ENCODE measurements at places on chromosomes 13 and 19. TPM values are rescaled to one million over a fixed set of nuclear protein-coding genes. Genes with fewer than 3 reads are reported as not detected.
A peak's percentile ranks its signal among the peaks of the same experiment; 100 is the strongest.

- no peak for DNase-seq
Observed at GRCh38 chr13:38685431-38685830, 1.4 kb upstream of the FREM2 start.

GRCh38 chr19:39200066-39200802 lies 3.5 kb downstream of the NCCRP1 start:
- no peak for DNase-seq

DNA sequence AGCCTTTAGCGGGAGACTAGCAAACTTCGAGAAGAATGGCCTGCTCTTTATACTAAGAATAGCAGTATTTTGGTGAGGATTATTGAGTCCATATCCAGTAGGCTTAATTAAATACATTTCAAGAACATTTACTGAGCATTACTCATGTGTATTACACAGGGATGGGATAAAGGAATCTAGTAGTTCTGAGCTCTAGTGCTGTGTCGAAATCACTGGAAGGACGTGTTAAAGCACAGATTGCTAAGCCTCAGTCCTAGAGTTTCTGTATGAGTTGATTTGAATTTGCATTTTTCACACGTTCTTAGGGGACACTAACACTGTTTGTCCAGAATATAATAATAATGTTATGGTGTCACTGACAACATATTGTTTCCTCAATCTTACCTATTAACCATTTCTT lies 9.0 kb downstream of the ZNF302 start:
- DNase-seq, result no peak

- no peak for DNase-seq
Observed at GRCh38 chr19:51065221-51065960, 499 bp upstream of the KLK13 start.

DNA sequence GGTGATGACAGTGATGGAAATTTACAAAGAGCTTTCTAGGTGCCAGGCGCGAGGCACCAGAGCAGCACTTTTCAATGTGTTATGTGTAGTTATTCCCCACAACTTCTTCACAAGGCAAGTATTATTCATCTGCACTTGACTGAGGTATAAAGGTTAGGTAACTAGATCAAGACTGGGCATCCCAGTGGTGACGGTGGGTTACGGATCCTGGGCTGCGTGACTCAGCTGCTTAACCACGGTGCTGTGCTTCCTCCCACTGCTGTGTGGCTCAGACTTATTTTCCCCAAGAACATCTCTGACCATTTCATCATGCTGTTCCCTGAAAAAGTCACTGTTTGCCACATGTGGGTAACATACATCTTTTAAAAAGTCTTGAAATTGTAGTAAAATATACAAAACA lies 19.3 kb downstream of the EDDM13 start:
- DNase-seq, result no peak

Gene SLC8A2
- not detected for total RNA-seq

Gene GRIK5
- total RNA-seq, result 9.2 TPM

DNA sequence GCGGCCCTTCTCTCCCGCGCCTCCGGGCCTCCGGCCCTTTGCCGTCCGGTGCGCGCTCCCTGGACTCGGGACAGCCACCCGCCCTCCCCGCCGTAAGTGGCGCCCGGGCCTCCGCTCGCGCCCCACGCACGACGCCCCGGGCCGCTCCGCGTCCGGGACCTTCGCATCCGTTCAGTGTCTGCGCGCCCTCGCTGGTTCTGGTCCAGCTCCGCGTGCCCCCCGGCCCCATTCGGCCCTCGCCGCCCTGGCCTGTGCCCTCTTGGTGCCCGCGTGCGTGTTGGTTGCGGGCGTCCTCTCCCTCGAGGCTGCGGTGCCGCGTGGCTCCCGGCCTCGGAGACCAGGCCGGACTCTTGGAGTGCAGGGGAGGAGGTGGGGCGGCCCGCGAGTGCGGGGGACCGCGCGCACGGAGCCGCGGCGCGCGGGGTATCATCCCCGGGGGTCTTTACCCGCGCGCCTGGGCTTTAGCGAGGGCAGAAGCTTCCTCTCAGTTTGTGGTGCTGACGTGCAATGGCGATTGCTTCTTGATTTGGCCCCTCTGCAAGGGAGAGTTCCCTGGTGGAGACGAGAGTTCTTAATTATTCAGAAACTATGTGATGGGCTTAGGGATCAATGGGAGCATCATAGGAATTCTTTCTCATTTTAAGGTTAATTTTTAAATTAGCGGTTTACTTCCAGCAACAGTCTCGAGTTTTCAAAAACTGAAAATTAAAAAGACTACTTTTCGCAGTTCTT lies 757 bp downstream of the WASF3 start:
- peak; percentile 59 for DNase-seq

DNA sequence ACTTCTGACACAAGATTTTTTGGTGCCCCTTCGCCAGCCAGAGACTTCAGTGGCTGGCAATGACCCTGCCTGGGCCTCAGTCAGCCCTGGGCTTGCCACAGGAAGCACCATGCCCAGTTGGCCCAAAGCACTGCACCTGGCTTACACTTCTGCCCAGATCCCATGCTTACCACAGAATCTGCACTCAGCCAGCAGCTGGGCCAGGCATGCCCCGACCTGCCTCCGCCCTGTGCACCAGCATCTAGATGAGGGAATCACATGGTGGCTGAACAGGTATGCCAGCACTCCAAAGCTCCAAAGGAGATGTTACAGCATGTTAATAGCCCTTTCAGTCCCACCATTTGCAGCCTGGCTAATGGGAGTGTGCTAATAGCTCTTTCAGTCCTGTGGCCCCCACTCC lies 690.9 kb downstream of the SLITRK6 start:
- DNase-seq, result no peak

Gene SLC1A5
- 71.0 TPM for total RNA-seq

- DNase-seq, result no peak
Observed at GRCh38 chr19:47613165-47614020, 4.5 kb downstream of the BICRA start.

Gene EML2
- 43.3 TPM for total RNA-seq

GRCh38 chr13:53783471-53783870 lies 754.9 kb downstream of the OLFM4 start:
- DNase-seq, result no peak

GRCh38 chr13:100039740-100040139 lies 49.2 kb upstream of the PCCA start:
- DNase-seq, result no peak

Gene SIGLEC8
- 0.49 TPM for total RNA-seq

GRCh38 chr13:53004573-53004972 lies 24.0 kb upstream of the OLFM4 start:
- DNase-seq, result no peak

DNA sequence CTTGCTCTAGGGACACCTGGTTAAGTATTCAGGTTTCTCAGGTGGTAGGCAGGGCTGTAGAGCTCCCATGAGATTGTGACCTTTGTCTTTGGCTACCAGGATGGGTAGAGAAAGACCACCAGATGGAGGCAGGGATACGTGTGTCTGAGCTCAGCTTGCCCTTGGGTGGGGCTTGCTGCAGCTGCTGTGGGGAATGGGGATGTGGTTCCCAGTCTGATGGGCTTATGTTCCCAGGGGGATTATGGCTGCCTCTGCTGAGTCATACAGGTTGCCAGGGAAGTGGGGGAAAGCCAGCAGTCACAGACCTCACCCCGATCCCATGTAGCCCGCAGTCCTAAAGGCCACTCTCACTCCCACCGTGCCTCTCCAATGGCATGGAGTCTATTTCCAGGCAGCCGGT lies 659.9 kb upstream of the KLF12 start:
- DNase-seq, result no peak

DNA sequence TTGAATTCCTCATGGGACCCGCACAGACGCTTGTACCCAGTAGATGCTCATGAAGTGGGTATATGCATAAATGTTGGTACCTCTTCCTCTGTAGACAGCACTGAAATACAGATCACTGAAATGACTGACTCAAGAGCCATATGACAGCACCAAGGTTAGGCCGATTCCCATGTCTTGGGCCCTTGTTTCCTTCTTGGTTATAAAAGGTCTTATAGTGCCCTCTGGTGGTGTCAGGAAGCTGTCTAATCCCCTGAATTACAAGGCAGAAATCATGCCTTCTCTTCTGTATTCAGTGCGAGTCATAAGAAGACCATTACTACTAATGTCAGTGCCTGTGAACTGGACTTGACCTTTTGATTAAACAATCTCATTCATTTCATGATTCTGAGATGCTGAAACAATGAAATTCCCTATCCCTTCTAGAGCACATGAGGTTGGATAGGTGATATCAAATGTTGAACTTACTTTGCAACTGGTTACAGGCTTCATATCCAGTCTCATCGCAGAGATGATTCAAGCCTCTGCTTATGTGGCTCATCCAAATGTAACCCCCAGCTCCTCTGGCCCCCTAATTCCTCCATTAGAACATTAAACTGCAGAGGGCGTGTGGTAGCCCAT lies 59.7 kb downstream of the SPATA13 start:
- DNase-seq, result no peak

Gene STOML3
- total RNA-seq, result not detected

- DNase-seq, result no peak
Observed at GRCh38 chr19:10744253-10744798, 26.4 kb downstream of the DNM2 start.

Gene AMH
- 1.3 TPM for total RNA-seq

Gene CRLF1
- total RNA-seq, result 4.5 TPM

- no peak for DNase-seq
Observed at GRCh38 chr13:45849408-45849807, 2.1 kb downstream of the SIAH3 start.

DNA sequence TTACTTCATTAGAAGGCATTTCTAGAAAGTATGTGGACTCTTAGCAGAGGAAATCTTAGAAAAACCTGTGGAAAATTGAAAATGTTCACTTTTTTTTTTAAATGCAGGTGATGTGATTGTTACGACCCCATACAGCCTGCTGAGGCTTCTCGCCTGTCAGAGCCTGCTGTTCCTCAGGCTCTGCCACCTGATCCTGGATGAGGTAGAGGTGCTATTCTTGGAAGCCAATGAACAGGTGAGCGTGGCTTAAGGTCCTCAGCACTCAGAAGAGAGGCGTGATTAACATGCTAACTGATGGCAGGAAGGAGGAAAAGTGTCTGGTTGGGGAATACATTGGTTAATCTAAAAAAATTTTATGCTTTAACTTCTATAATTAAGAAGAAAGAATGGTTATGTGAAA lies 71.4 kb downstream of the SLC7A9 start:
- DNase-seq, result no peak

GRCh38 chr19:49061445-49061844 lies 3.2 kb downstream of the NTF4 start:
- DNase-seq, result no peak

GRCh38 chr13:35388441-35389355 lies 87.8 kb downstream of the MAB21L1 start:
- no peak for DNase-seq

GRCh38 chr13:39952249-39953233 lies 297.1 kb downstream of the COG6 start:
- no peak for DNase-seq

DNA sequence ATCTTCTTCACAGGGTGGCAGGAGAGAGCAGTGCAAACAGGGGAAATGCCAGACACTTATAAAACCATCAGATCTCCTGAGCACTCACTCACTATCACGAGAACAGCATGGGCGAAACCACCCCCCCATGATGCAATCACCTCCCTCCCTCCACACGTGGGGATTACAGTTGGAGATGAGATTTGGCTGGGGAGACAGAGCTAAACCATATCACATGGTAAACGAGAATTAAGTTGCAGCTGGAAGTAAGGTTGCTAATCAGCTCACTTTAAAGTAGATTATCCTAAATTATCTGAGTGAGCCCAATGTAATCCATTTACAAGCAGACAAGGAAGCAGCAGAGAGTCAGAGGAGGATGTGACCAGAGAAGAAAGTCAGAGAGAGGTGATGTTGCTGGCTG lies 102.2 kb upstream of the IPO5 start:
- no peak for DNase-seq

DNA sequence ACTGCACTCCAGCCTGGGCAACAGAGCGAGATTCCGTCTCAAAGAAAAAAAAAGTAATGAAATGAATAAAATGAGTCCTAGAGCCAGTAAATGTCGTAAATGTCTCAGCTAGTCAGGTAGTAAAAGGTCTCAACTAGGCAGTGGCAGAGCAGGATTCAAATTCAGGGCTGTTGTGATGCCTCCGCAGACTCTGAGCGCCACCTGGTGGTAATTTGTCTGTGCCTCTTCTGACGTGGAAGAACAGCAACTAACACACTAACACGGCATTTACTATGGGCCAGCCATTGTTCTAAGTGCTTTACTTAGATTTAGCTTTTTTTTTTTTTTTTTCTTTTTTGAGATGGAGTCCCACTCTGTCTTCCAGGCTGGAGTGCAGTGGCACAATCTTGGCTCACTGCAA lies 30.2 kb downstream of the CYP2F1 start:
- peak; percentile 89 for DNase-seq

DNA sequence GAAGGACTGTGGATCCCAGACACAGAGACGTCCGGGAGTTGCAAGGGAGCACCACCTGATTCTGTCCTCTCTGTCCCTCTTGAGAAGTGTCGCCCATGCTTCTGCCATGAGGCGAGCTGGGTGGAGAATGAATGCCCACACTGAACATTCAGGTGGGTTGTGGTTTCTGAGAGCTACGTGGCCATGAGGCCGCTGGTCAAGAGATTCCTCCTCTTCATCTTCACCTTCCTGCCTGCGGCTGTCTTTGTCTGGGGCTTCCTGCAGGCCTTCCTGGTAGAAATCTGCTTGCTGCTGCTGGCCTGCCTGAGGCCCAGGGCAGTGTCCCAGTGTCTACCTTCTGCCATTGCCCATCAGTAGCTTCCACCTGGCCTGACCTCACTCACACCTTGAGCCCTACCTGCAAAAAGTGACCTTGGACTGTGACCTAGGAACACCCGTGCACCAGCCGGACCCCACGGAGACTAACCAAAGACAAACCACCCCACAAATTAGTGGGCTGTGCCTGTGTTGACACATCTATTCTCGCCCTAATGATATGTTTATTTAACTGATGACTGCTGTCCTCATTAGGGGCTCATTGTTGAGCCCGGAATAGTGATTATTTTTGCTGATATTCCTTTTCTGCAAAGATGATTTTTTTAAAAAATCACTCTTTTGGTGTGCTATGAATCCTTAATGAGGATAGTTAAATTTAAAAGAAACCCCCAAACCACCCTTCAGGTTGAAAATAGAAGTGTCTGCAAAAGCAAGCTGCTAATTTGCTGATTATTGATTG lies 38.7 kb upstream of the ZNF536 start:
- no peak for DNase-seq

DNA sequence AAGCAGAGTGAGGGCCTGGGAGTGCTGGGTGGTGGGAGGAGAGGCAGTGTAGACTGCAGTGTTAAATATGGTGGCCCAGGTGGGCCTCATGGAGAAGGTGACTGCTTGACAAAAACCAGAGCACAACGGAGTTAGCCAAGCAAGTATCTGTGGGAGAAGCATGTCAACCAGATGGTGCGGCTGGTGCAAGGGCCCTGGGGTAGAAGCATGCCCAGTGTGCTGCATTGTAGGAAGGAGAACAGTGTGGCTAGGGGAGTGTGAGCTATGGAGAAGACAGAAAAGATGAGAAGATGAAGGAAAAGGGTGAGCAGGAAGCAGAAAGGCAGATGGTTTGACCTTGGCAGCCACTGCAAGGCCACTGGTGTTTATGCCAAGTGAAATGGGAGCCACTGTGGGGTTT lies 2.2 kb upstream of the VSTM2B start:
- no peak for DNase-seq

Gene DOCK9
- total RNA-seq, result 204 TPM

GRCh38 chr19:30649934-30650614 lies 277.9 kb downstream of the ZNF536 start:
- DNase-seq, result peak; percentile 66
